MV-4-11 (cell line): ENCODE measurements at places on chromosomes 1 and 21.

GRCh38 chr1:245923215-245923614, 583.9 kb downstream of the SMYD3 start:
- peak; percentile 5 for DNase-seq

- DNase-seq = no peak
Measured at GRCh38 chr1:182965861-182966260, 12.9 kb upstream of the SHCBP1L start.

DNA sequence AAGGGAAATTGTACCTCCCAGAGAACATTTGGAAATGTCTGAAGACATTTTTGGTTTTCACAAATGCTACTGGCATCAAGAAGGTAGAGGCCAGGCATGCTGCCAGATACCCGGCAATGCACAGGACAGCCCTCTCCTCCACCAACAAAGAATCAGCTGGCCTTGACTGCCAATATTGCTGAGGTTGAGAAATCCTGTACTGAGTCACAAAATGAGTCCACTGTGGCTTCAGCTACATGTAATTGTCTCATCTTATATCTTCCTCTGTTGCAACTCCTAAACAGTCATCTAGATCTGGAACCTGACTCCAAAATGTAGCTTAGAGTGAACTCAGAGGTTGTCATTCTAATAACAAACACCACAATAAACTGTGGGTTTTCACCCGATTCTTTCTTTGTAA, 327.5 kb upstream of the POGK start:
- peak; percentile 91 for DNase-seq

GRCh38 chr1:162554258-162554657, 7.3 kb upstream of the UAP1 start:
- DNase-seq = peak; percentile 9

DNA sequence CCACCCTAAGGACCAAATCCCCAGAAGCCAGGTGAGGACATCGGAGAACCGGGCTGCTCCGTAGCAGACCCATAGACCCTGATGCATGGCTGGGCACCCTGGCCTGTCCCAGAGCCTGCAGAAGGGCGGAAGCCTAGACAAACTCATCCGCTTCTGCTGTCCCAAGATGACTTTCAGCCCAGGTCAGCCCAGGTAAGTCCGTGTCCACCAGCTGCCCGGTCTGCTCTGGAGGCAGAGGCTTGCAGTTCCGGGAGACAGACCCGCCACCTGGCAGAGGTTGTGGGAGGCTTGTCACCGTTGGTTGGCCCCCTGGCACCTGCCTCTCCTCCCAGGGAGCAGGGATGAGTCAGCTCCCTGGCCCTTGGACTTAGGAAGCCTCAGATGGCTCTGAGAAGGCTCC, 22.8 kb upstream of the POFUT2 start:
- DNase-seq = no peak

GRCh38 chr21:21929789-21930188, 931.6 kb downstream of the NCAM2 start:
- no peak for DNase-seq

- DNase-seq = peak; percentile 61
Measured at GRCh38 chr1:48576565-48576964, 104.6 kb upstream of the SPATA6 start.

GRCh38 chr1:183632114-183632513, 3.5 kb downstream of the ARPC5 start:
- DNase-seq = no peak

- DNase-seq = no peak
Measured at GRCh38 chr1:154716614-154717527, 108.9 kb upstream of the ADAR start.

DNA sequence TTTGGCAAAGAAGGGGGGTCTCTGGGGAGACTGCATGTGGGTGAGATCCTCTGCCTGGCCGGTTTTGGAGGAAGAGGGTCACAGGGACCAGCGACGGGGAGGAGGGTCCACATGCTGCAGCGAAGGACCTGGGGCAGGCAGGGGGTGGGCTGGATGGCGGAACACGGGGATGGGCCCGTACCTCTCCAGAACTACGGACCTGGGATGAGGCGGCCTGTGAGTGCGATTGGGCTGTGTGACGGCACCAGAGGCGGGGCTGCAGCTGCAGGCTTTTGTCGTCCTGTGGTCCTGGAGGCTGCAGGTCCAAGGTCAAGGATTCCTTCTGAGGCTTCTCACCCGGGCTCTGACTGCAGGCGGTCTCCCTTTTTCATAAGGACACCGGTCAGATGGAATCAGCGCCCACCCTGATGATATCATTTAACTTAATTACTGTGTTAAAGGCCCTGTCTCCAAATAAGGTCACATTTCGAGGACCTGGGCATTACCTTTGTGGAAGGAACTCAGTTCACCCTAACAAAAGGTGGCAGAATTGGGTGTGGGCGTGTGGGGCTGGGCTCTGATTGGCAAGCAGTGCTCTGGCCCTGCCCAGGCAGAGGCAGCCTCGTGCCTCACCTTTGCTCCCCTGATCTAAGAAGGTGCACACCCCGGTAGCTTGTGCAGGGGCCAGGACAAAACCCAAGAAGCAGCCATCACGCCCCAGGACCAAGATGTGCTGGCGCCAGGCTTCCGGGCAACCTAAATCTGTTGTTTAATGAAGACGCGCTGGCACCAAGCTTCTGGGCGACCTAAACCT, 60.0 kb upstream of the TRAPPC10 start:
- DNase-seq = no peak

- no peak for DNase-seq
Measured at GRCh38 chr1:88985032-88985431, 7.4 kb downstream of the KYAT3 start.

- DNase-seq = no peak
Measured at GRCh38 chr1:232143315-232143886, 486.5 kb downstream of the SIPA1L2 start.

GRCh38 chr1:151294742-151295462, 12.8 kb downstream of the ZNF687 start:
- DNase-seq = no peak

- no peak for DNase-seq
Measured at GRCh38 chr1:212565571-212566305, 42.8 kb upstream of the ATF3 start.

- no peak for DNase-seq
Measured at GRCh38 chr1:72678683-72679082, 396.3 kb upstream of the NEGR1 start.

- no peak for DNase-seq
Measured at GRCh38 chr1:79617777-79618176, 611.2 kb upstream of the ADGRL4 start.

- DNase-seq = no peak
Measured at GRCh38 chr21:43006874-43007208, 32.5 kb downstream of the PKNOX1 start.

DNA sequence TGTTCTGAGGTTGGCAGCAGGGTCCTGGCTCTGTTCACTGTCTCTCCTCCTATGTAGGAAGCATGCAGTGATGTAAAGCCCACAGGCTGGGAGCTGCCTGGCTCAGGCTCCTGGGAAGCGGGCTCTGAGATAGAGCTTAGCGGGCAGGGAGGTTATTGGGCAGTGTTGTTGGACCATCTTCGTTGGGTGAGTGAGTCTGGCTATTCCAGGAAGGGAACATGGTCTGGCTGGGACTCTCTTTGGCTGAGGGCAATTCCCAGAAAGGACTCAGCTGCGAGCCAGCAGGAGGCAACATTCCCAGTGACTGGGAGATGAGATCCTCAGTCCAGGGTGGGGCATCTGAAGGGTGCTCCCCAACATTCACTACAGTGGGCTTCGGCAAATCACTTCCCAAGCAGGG, 96.2 kb downstream of the CCDC185 start:
- no peak for DNase-seq

DNA sequence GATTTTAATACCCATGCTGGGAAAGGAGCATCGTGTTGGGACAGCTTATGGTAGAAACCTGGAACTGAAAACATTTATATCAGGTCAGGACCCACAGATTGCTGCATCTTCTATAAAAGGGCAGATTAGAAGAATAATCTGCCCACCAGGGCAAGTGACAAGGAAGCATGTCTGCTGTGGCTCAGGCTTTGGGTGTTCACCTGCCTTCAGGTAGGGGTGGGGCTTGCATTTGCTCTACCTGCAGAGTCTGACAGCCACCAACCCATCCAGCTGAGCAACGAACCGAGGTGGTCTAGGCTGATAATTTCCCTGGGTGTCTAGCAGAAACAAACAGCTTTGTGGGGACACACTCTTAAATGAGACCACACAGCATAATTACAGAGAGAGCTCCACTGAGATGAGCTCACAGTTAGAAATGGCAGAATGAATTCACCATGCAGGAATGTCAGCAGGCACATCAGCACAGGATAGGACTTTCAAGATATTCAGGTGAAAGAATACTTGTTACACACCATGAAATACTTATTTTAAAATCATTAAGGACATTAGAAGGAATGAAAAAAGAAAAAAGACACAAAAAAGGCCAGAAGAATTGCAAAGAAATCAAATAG, 36.1 kb upstream of the B3GALT5 start:
- no peak for DNase-seq

DNA sequence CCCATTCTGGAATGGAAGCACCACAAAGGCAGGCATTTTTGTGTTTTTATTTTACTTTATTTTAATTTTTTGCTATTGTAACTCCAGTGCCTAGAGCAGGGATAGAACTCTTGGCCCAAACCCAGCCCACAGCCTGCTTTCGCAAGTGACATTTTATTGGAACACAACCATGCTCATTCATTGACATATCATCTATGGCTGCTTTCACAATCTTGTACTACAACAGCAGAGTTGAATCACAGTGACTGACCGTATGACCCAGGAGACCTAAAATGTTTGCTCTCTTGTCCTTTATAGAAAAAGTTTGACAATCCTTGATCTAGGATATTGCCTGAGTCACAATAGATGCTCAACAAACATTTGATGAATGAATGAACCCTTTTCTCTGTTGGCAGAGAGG, 83.9 kb upstream of the ATP1A1 start:
- no peak for DNase-seq
